ENCODE measurements at places on chromosomes 5 and 9.

DNA sequence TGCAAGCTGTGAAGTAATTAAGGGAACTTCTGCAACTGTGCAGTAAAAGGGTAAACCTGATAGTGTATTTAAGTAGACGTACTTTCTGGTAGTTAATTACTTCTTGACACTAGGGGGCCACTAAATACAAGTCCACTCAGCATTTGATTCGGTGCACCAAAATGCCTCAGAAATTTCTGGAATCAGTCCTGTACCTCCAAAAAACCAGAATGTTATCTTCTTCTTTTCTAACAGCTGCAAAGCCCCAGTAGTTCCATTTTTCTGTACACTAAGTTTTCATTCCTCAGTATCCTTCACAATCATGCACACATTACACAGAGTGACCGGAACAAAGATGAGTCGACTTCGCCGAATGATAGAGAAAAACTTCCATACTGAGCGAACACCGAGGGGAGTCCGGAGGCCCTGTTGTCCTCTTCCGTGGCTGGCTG lies 484 bp downstream of the GFM2 start:
- DNase-seq = no peak

DNA sequence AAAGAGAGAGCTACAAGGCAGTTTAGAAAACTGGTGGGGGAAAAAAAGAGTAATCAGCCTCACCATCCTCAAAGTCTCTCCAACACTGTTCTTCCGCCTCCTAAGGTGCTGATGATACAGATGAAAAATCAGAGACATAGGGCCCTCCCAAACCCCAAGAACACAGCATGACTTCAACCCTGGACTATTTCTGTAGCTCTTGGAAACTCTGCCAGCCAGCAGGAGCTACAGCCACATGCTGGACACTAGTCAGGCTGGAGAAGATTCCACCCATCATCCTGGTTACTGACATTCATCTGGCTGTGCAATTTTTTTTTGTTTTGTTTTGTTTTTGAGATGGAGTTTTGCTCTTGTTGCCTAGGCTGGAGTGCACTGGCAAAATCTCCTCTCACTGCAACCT lies 42.4 kb downstream of the OXCT1 start:
- DNase-seq = no peak

GRCh38 chr5:124193371-124193789 lies 553.1 kb downstream of the ZNF608 start:
- DNase-seq = no peak

DNA sequence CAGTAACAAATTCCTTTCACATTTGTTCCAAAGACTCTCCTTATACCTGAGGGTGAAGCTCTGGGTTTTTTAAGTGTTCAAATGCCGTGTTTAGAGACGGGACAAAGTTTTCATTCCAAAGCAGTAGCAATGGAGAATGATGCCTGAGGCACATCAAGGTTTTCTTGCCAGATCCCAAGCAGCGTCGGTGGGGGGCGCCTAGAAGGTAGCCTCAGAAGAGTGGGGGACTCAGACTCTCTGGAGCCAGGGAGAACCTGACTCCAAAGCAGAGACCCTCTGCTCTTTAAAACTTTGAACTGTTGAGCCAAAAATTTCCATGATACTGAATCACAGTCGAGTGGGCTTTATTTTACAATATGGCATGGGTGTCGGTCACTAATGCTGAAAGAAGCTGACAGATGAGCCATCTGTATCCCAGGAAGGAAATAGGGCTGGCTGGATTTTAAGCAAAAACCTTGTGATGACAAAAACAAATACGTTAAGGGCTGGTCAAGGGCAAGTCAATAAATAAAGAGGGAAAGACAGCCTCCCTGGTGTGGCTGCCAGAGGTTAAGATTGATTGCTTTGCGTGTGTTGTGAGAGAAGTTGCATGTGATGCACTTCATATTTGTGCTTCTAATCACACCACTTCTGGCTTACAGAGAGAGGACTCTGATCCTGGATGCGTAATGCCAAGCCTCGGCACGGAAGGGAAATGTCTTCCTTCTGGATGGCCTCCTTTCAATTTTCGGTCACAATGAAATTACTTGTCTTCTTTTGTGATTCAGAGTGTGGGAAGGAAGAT lies 161.1 kb upstream of the EFNA5 start:
- DNase-seq = no peak

- DNase-seq = no peak
These were observed 503.8 kb downstream of the IRX1 start for GRCh38 chr5:4099386-4099785.

- no peak for DNase-seq
These were observed 166.1 kb downstream of the SLC28A3 start for GRCh38 chr9:84174486-84174885.

GRCh38 chr9:80061940-80062339 lies 490.2 kb downstream of the TLE4 start:
- DNase-seq = no peak

DNA sequence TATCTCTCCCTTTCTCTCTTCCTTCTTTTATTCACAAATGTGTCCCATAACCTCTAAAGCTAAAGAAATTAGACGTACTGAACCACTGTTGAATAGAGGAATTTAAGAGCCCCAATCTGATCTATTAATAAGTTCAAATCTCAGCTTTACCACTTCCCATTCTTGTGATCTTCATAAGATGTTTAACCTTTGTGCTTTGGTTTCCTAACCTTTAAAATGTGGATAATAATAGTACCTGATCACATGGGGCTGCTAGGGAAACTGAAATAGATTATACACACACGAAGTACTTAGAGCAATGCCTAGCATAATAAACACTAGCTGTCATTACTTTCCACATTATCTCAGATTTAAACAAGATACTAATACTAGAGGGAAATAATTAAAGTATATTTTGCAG lies 324.3 kb upstream of the SEMA6A start:
- no peak for DNase-seq

GRCh38 chr9:134486596-134486995 lies 155.0 kb upstream of the COL5A1 start:
- no peak for DNase-seq

- DNase-seq = no peak
These were observed 247.9 kb upstream of the VLDLR start for GRCh38 chr9:2373648-2374047.

DNA sequence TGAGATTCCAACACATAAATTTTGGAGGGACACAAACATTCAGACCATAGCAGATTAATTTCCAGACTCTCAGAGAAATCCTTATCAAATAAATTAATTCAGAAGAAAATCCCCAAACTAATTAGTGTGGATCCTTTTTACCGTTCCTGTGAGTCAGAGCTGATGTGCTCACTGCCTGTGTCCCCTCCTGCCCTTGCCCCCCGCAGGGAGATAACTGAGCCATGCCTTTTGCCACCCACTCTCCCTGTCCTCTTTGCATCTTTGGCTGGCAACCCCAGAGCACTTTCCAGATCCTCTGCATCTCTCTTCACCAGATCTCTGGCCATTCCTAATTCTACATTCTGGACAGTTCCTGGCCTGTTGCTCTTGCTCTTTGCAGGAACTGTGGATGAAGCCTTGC lies 135.4 kb upstream of the MAP1B start:
- DNase-seq = no peak

- DNase-seq = no peak
These were observed 785.0 kb downstream of the PRELID2 start for GRCh38 chr5:145050181-145050580.

- DNase-seq = no peak
These were observed 182.1 kb downstream of the DMRT2 start for GRCh38 chr9:1231998-1232919.

GRCh38 chr5:139243425-139243970 lies 45.3 kb upstream of the SIL1 start:
- DNase-seq = no peak

GRCh38 chr9:6543204-6543603 lies 102.3 kb downstream of the GLDC start:
- DNase-seq = no peak
